ENCODE measurements at places on chromosomes 2 and 18.

GRCh38 chr2:144377914-144378313, 142.0 kb downstream of the ZEB2 start:
- DNase-seq: no peak

- DNase-seq: peak; percentile 45
Observed at GRCh38 chr2:203759690-203760365, 53.4 kb downstream of the CD28 start.

GRCh38 chr2:109533823-109534222, 79.9 kb downstream of the SEPTIN10 start:
- DNase-seq: no peak

GRCh38 chr2:40218679-40219078, 233.2 kb downstream of the SLC8A1 start:
- no peak for DNase-seq

DNA sequence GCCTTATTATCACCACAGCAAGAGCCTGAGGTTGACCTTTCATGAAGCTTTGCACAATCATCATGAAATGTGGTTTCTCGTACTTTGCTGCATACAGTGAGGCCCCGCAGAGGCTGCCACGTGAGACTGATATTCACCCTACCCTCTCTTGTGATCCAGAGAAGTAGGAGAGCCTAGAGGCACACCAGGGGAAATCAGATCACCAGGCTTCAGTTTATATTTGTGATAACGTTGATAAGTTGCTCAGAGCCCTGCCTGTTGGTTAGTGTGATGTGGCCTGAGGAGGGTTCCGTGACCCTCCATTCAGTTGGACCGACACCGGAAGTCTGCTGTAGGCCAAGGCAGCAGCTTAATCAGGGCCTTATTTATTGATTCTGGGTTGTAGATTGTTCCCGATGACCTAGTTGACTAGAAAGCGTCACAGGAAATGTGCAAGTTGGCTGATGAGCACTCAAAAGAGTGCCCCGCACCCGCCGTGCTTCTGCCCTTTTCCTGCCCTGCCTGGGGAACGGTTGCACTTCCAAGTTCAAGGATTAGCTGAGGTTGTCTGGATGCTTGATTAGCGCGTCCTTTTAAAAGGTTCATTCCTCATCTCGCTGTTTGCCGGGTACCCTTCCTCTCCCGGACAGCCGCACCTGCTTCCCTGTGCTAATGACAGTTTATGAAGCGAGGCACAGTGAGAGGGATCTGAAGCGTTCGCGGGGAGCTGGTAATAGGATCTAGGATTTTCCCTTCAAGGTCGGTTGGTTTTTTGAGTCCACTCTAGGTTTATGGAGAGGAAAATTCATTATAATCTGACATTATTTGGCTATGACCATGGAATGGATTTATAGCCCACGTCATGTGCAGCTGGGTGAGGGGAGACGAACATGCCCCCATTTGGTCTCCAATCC, 146.4 kb downstream of the SH3RF3 start:
- no peak for DNase-seq

DNA sequence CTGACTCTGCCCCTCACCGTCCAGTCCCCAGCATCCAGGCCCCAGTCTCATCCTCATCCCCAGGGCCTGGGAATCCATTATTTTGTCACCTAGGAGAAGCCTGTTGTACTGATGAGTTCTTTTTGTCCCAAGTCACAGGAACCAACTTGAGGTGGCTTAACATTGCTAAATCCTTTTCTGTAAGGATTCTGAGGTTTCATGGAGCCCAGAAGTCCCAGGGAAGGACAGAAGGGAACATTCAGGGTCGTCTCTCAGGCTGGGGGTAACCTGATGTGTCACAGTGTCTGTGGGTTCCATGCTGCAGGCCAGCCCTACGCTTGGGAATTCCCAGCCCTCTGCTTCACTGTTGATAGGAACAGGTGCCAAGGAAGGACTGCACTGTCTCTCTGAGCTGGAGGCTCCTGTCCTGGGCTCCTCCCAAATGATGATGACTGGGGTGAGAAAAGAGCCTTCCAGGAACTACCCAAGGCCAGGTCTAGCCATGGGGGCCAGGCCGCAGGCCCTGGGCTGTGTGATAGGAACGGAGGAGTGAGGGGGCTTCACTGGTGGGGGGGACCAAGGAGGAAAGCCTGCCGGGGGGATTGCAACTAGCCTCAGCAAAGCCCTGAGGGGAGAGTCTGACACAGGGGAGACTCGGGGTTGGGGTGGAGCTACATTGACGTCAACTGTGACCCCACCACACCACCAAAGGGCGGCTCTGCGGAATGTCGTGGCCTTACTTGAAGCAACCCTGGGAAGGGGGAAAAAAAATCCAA, 145.7 kb downstream of the SMAD7 start:
- no peak for DNase-seq

- no peak for DNase-seq
Observed at GRCh38 chr2:241857041-241857541, 1.6 kb downstream of the PDCD1 start.

- no peak for DNase-seq
Observed at GRCh38 chr2:6986912-6987361, 69.7 kb downstream of the RNF144A start.

DNA sequence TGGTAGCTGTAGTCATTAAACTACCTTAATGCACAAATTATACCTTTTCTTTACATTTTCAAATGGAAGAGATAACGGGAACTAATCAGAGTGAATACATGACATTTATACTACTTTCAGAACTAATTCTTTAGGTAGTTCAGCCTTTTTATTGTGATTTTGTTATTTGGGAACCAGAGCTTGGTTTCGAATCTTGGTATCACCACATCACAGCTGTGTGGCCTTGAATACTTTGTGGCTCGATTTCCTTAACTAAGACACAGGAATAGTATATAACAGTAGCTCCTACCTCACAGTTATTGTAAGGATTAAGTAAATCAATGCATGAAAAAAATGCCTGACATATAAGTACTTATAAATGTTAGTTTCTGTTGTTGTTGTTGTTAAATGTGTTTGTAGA, 240.0 kb downstream of the WDR7 start:
- no peak for DNase-seq

- no peak for DNase-seq
Observed at GRCh38 chr18:12963069-12963468, 15.3 kb downstream of the SEH1L start.

GRCh38 chr18:40613721-40614120, 1341.3 kb upstream of the PIK3C3 start:
- DNase-seq: no peak

DNA sequence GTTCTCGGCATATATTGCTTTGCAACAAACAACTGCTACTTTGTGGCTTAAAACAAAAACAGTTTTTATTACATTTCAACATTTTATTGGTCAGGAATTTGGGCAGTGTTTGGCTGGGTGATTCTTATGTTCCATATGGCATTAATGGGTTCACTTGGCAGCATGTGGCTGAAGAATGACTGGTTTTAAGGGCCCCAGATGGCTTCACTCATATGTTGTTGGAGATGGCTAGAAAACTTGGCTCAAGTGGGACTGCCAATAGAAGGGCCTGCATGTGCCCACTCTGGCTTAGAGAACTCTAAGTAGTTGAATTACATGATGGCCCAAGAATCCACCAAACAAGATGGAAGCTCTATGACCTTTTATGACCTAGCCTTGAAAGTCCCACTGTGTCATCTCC, 86.1 kb downstream of the FASTKD2 start:
- DNase-seq: no peak

DNA sequence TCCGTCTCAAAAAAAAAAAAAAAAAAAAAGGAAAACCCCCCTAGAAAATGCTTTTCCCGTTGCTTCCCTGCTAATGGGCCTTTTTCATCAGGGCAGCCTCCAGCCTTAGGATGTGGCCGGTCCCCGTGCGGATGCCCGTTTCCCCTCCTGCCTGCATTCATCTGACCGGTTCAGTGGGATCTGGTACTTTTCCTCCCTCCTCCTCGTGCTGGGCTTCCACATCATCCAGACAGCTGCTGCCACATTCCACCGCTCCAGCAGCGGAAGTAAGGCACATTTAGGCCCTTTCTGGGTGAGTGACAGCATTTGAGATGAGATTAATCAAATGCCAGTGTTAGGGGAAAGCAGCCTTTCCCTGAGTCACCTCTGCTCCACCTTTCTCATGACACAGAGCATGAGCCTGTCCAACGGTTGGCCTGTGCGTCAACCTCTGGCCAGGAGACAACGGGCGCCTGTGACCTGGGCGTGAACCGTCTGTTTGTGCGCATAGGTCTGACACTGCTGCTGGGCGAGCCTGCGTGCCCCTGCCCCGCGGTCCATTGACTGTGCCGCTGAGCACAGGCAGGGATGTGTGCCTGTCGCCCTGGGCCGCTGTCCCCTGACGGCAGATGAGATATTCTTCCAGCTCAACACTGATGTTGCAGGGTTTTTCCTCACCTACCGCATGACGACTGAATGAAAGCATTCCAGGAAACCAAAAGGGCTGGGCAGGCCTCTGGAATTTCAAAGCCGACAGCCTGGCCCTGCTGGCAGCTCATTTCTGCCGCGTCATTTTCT, 174.0 kb downstream of the TGIF1 start:
- DNase-seq: peak; percentile 98

GRCh38 chr2:106269591-106270291, 75.6 kb upstream of the UXS1 start:
- DNase-seq: no peak

- DNase-seq: no peak
Observed at GRCh38 chr2:11296401-11296800, 48.0 kb downstream of the ROCK2 start.

DNA sequence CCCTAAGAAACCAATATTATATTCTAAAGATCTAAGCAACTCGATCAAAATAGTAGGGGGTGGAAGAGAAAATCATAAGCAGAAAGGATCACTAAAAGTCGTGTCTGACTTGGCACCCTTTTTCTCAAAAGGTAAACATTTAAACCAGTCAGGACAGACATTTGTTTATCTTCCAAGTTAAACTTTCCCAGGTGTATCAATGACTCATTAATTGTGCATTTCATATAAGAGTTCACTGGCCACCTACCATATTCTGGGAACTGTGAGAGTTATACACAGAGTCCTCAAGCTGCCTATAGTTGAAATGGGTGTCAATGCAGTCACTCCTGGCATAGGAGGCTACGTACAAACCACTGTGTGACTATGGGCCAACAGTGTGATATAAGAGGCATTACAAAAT, 4.8 kb upstream of the ACVR1 start:
- DNase-seq: no peak

DNA sequence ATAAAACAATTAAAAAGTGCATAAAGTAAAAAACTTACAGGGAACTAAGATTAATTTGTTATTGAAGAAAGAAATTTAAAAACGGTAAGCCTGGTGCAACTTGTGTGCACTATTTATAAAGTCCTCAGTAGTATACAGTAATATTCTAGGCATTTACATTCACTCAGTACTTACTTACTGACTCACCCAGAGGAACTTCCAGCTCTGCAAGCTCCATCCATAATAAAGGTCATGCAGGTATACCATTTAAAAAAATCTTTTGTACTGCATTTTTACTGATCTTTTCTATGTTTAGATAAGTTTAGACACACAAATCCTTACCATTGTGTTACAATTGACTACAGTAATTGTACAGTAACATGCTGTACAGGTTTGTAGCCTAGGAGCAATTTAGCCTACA, 51.5 kb upstream of the NXPH2 start:
- DNase-seq: no peak

DNA sequence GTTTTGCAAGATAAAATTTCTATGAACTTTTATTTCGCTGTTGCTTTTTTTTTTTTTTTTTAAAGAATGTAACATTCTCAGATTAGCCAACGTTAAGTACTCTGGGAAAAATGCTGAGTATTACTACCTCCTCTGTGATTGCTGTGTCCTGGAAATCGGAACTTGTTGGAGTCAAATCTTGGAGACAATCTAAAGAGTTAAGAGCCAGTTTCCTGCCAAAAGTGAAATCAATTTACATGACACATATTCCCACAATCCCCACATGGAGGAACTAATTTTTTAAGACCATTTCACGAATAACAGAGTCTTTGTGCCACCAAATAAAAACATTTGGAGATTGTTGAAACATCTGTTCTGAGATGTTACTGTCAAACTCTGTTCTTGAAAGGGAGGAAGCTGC, 127.8 kb downstream of the MEP1B start:
- DNase-seq: no peak

DNA sequence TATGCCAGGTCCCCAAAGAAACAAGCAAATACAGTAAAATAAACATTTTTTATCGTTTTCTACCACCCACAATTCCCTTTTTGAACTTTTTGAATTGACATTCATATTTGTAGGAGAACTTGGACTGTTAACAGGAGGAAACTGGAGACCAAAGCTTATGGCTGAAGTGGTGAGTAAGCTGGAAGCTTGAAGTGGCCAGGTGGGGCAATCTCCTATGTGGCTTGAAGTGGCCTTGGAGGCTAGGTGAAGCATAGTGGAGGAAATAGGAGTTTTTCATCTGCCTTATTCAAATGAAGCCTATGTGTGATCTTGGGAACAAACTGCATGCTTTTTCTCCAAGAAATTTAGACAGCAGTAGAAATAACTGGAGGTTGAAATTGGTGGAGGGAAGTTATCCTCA, 962.9 kb upstream of the FANCL start:
- DNase-seq: no peak

DNA sequence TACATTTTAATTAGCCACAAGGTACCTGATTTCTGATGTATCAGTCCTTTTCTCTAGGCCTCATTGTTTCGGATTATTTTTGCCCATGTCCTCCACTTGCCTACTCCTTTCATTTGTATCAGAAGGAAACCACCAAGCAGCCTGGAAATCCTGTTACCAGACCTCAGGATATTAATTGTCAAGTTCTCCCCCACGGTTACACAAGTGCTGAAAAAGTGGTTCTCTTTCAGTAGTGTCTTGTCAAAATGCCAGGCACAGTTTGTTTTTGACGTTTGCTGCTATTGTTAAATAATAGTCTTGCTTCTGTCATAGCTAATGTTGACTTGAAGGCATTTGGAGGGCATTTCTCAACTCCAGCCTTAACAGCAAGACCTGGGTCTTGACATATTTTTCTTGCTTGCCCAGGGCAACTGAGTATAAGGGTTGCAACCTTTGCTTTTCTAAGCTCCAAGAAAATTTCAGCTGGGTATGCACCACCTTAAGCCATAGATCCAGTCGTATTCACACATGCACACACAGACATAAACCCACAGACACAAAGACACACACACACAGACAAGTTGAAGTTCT, 31.0 kb downstream of the INSIG2 start:
- DNase-seq: no peak

- no peak for DNase-seq
Observed at GRCh38 chr2:171289316-171289715, 128.6 kb upstream of the TLK1 start.

GRCh38 chr2:38406597-38407110, 29.6 kb upstream of the ATL2 start:
- no peak for DNase-seq

DNA sequence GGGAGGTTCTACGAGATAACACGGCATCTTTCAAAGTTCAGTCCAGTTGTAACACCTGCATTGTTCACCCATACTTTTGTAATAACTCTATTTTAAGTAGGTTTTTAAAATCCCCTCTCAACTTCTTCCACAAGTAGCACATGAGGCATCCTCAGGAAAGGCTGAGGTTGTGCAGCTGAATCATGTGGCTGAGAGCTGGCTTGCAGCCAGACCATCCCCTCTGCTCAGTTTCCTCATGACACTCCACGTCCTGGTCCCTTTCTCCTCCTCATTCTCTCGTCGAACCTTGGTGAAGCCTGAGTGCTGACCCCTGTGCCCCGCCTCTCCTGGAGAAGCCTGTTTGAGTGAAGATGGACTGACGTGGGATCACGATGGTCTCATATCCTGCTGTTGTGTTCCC, 42.5 kb downstream of the POU3F3 start:
- DNase-seq: no peak
